Amygdala (tissue), 56 donors: ENCODE measurements at places on chromosomes 16 and 17.

DNA sequence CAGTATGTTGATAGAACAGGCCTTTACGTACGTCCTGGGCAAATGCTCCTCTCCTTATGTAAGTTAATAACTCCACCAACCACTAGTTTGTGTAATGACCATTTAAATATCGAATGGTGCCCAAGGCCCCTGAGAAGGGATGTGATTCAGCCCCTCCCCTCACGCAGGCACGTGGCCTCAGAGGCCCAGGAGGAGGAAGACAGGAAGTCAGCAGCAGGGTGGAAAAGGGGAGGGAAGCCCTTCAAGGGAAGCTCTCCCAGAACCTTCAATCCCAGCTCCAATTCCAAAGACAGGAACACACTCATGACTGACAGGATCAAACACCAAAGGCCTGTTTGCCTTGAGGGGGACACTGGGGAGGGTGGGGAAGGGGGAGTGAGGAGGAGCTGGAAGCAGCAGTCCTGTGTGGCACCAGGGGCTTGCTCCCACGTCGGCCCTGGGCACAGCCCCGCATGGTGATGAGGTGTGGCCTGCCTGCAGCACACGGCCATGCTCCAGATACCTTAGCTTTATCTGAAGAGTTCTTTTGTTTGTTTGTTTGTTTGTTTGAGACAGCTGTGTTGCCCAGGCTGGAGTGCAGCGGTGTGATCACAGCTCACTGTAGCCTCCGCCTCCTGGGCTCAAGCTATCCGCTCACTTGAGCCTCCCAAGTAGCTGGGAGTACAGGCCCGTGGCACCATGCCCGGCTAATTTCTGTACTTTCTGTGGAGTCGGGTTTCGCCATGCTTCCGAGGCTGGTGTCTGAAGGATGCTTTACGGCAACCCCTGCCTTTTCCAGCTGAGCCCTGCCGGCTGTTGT lies 105.0 kb downstream of the ZNF778 start:
- DNase-seq, result no peak

DNA sequence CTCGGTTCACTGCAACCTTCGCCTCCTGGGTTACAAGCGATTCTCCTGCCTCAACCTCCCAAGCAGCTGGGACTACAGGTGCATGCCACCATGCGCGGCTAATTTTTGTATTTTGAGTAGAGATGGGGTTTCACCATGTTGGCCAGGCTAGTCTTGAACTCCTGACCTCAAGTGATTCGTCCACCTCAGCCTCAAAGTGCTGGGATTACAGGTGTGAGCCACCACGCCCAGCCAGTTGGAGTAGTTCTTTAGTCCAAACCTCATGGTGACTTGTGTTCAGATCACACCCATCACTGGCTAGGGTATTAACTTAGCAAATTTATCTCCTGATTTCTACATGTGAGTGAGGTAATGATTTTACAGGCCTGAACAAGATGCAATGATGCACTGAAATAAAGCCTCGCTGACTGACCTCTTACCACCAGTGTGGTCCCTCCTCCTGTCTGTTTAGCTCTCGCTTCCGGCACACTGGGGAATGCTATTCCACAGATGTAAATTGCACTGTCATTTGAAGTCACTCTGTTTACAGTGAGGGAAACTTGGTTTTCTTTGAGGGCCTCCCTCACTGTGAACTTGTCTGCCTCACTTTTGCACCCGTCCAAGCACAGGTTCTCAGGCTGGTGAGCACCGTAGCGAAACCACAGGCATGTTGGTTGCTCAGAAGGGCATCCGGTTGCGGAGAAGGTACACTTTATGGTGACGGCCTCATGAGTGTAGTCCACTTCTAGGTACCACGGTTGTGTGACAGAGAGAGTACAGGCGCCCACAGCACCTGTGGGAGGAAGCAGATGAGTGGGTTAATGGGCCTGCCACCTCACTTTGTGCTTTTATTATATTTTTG lies 5.5 kb downstream of the IGSF6 start:
- DNase-seq, result no peak

- DNase-seq, result no peak
These were observed 76.5 kb upstream of the CLEC18B start for GRCh38 chr16:74497761-74498160.

DNA sequence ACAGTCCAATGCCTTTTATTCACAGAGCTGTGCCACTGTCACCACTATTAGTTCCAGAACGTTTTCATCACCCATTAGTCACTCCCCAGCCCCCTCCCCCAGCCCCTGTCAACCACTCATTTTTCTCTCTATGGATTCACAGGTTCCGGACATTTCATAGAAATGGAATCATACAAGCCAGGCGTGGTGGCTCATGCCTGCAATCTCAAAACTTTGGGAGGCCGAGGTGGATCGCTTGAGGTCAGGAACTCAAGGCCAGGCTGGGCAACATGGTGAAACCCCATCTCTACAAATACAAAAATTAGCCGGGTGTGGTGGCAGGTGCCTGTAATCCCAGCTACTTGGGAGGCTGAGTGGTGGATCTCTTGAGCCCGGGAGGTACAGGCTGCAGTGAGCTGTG lies 759 bp upstream of the PAM16 start:
- DNase-seq, result no peak

- DNase-seq, result no peak
These were observed 22.5 kb downstream of the METRNL start for GRCh38 chr17:83101805-83102480.

- DNase-seq, result no peak
These were observed 27.6 kb downstream of the ELAC2 start for GRCh38 chr17:12990041-12990808.

- DNase-seq, result no peak
These were observed 35.7 kb downstream of the NOS2 start for GRCh38 chr17:27764589-27764988.

GRCh38 chr17:49111934-49112333 lies 20.6 kb upstream of the B4GALNT2 start:
- DNase-seq, result no peak

DNA sequence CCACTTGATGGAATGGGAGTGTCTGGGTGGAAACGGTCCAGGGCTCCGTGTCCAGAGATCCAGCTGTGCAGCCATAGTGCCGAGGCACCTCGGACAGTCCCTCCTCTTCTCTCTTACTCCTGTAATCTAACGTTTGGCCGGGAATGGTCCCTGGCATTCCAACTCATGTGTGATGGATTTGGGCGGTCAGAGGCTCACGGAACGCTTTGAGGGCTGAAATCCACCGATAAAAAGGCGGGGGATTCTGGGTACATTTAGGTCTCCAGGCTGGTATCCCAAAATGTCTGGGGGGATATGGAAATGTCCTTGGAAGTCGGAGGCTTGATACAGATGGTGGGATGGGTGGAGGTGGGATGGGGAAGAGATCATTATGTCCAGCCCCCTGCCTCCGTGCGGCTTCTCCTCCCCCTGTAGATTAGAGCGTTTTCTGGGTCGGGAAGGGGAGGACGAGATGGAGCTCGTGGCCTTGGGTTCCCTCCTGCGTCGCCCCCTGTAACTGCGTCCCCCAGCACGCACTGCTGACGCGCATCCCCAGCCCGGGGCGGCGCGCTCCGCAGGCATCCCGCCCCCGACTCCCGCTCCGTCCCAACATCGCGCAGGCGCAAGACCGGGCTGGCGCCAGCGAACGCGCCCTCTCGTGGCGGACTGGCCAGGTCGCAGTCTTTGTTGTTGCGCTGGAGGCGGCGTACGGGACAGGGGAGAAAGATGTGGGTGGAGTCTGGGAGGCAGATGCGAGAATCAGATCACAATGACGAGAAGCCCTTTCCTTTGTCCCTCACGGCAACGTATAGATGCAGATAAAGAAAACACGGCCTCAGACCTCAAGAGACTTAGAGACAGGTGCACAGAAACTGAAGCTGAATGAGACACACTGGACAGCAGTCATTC lies 4.5 kb upstream of the SGCA start:
- DNase-seq, result peak; percentile 93

DNA sequence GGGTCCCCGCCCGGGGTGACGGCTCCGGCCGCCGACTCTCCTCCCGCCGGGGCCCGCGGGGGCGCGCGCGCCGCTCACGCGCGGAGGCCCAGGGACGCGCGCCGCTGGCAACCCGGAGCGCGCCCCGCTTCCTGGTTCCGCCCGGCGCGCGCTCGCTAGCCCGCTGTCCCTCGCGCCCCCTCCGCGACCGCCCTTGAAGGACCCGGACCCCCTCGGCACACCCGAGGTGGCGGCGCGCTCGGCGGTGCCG lies at the start of gene STAT5B:
Gene STAT5B, minus strand, starts transcription at position 33 of the 250 bp plus-strand sequence. CDS start 44,264 bp downstream, outside the sequence.
- DNase-seq, result no peak

- DNase-seq, result peak; percentile 55
These were observed 1.9 kb downstream of the SLC16A3 start for GRCh38 chr17:82230609-82231311.

GRCh38 chr17:66466840-66467367 lies 164.5 kb downstream of the PRKCA start:
- no peak for DNase-seq

DNA sequence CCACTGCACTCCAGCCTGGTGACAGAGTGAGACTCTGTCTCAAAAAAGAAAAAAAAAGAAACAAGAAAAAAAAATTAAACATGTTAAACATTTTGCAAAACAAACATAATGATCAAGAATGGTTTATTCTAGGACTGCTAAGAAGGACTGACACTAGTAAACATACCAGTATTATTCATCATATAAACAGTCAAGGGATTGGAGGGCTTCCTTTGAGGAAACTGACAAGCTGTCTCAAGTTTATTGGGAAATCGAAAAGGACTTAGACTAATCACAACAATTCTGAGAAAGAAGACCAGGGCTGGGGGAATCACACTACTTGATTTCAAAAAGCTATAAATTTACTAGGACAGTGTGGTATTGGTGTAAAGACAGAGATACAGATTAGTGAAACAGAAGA lies 75.5 kb downstream of the MYH10 start:
- DNase-seq, result no peak

DNA sequence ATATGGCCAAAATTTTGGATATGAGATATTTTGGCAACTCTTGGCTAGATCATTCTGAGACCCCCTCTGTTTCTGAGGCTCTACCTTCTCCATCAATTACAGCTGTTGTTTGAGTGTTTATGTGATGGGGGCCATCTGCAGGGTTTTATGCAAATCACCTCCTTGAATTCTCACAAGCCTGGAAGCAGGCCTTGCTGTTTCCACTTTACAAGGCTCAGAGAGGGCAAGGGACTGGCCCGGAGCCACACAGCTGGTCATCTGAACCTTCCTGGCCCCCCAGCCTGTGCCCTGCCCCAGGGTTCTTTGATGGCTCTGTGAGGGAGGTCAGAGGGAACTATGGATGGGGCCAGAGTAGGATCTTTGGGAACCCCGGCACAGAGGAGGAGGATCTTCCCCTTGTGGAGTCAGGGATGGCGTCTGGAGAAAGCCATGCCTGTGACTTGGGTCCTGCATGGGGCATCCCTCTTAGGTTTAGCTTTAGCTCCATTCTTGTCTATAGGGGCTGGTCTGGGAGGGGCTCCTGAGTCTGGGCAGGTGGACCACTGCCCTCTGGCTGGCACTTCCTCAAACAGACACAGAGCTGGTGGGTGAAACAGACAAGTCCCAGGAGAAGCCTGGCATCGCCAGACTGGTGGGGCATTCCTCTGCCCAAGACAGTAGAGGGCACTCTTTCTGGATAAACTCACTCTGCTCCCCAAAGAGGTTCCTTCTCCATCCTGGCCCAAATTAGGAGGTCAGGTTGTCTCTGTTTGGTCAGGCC lies 26.2 kb downstream of the IL21R start:
- DNase-seq, result no peak

GRCh38 chr17:28563475-28563874 lies 7.8 kb downstream of the PIGS start:
- DNase-seq, result no peak

DNA sequence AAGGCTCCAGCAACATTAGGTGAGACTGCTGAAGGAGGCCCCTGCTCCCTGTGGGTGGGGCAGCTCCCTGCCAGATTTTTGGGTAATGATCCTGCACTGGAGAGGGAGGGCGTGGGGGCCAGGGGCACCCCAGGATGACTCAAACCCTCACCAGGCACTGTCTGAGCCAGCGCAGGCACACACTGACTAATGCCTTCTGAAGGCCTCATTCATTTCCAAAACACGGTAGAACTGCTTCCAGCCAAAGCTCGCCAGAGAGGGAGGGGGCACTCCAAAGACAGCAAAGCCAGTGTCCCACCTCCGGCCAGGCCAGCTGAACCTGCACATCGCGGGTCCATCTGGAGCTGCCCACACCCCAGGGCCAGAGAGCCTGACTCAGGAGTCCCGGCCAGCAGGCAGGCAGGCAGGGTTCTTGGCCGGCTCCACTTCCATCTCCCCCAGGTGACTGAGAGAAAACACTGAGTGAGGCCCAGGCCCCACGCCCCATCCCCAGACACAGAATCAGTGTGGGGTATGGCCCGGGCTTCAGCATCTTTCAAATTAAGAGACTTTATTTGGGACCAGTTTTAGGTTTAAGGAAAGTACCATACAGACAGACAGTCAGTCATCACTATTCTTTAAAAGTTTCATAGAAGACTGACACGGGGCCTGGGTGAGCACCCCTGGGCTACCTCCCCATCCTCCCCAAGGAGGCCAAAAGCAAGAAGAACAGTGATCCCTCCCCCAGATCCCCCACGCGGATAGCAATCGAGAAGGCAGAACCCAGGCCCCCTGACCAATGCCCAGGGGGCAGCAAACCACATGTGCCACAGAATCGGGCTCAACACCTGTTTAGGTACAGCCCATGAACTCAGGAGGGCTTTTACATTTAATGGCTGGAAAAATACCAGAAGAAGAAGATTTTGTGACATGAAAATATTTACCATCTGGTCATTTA lies 2.3 kb downstream of the PIEZO1 start:
- no peak for DNase-seq

DNA sequence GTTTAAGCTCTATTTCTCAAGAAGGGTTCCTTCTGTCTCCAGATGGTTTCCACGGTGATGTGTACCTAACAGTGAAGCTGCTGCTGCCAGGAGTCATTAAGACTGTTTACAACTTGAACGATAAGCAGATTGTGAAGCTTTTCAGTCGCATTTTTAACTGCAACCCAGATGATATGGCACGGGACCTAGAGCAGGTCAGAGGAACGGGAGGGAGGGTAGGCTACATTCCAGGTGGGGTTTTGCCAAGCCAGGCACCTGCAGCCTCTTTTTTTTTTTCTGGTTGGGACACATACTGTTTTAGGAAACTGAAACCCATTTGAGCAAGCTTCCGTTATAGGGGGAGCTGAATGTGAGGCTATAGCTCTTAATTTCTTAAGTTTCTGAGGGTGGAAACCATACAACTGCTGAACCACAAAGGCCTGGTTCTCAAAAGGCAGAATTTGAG lies 10.6 kb downstream of the LIG3 start:
- no peak for DNase-seq

DNA sequence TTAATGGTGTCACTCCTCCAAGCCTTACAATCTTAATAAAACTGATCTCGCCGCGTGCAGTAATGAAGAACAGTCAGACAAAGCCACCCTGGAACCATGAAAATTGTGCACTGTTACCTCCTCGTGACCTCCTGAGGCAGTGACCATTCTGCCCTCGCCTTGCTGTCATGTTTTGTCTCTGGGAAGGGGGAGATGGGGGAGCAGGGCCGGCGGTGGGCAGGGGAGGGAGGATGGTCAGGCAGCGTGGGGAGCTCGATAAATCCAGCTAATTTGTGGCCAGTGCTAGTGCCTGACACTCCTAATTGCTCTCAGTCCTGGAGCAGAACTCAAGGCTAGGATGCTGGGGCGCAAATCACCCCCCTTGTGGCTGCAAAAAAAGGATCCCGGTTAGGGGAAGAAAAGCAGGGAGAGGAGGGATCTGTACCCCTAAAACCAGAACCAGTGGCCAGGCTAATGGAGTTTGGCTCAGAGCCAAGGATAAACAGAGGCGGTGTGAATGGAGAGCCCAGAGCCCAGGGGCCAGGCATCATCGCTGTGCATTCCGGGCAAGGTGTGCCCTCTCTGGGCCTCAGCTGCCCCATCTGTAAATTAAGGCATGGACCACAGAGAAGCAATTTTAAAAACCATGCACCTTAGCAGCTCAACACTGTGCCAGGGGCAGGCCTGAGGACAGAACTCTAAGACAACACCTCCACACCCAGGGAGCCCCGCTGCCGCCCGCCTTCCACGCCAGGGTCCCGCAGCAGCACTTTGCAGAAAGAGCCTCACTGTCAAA lies 113.3 kb downstream of the ZNF423 start:
- DNase-seq, result no peak
